ENCODE measurements at places on chromosomes 6 and 20. TPM values are rescaled to one million over a fixed set of nuclear protein-coding genes. Genes with fewer than 3 reads are reported as not detected.

ME1 gene
- 17.0 TPM for total RNA-seq

IMPG1 gene
- total RNA-seq = not detected

- no peaks in the 10 kb centered on the region for H3K36me3 ChIP-seq
- no peak overlapping the region for H3K27ac ChIP-seq
- DNase-seq = peak; percentile 37
- H3K27me3 ChIP-seq = no peaks in the 10 kb centered on the region
Observed at GRCh38 chr6:113306552-113307145, 550.5 kb upstream of the MARCKS start.

DNA sequence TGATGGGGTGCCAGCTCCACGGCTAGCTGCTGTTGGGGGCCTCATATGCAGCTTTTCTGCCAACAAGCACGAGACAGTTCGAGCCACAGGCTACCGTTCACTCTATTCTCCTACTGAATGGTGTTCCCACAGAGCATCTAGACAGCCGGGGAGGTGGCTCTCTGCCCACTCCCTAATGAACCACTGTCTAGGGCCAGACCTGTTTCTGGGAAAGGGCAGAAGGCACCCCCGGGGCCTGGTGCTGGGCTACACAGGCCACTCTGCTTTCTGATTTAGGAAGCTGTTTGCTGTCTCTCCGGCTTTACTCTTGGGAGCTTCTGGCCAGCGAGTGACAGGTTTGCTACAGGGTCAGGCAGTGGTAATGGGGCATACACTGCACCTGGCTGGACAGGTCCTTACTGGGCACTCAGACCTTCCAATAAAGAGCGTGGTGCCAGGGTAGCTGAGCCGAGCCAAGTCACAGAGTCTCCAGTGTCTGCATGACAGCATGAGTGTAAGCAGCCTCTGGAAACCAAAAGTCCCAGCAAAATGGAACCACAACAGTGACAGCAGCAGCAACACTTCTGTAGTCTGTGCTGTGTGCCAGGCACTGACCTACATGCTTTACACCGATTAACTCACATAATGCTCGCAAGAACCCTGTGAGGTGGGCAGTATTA is 8.4 kb downstream of the CCDC167 start:
- no peaks in the 10 kb centered on the region for H3K36me3 ChIP-seq

Measured in heart right ventricle (tissue), 16 donors.